ENCODE measurements at places on chromosomes 7 and 10.

- DNase-seq: no peak
Measured at GRCh38 chr10:73060738-73061635, 35.7 kb downstream of the P4HA1 start.

GRCh38 chr10:125130260-125130659 is 30.1 kb downstream of the CTBP2 start:
- DNase-seq: no peak

- DNase-seq: no peak
Measured at GRCh38 chr7:80047856-80048459, 86.7 kb upstream of the GNAI1 start.

GRCh38 chr7:97018126-97018601 is 6.5 kb downstream of the DLX5 start:
- DNase-seq: no peak

GRCh38 chr7:101582971-101583370 is 46.1 kb downstream of the MYL10 start:
- no peak for DNase-seq

GRCh38 chr7:74266191-74266963 is 12.2 kb upstream of the RFC2 start:
- DNase-seq: no peak

DNA sequence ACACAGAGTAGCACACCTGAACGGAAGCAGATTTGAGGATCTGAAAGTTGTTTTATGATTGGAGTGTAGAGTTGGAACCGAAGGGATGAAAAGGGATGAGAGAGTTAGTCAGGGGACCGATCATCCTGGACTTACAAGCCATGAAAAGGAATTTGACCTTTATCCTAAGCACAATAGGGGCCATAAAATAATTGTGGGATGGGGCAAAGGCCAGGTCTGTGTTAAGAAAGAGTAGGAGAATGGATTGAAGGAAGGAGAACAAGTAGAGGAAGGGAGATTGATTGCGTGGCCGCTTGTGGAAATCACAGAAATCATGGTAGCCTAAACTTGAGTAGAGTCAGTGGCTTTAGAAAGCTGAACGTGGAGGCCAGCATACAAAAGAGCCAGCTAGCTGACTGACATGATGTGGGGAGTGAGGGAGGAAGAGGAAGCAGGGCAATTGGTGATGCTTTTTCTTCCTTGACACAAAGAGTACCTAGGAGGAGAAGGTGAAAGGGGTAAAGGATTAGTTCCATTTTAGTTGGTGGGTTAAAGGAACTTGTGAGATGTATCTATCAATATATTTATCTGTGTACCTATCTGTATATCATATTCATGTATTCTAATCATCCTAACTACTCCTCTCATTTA is 67.1 kb upstream of the RPA3 start:
- DNase-seq: no peak

- DNase-seq: no peak
Measured at GRCh38 chr10:122461729-122462532, 578 bp downstream of the HTRA1 start.

DNA sequence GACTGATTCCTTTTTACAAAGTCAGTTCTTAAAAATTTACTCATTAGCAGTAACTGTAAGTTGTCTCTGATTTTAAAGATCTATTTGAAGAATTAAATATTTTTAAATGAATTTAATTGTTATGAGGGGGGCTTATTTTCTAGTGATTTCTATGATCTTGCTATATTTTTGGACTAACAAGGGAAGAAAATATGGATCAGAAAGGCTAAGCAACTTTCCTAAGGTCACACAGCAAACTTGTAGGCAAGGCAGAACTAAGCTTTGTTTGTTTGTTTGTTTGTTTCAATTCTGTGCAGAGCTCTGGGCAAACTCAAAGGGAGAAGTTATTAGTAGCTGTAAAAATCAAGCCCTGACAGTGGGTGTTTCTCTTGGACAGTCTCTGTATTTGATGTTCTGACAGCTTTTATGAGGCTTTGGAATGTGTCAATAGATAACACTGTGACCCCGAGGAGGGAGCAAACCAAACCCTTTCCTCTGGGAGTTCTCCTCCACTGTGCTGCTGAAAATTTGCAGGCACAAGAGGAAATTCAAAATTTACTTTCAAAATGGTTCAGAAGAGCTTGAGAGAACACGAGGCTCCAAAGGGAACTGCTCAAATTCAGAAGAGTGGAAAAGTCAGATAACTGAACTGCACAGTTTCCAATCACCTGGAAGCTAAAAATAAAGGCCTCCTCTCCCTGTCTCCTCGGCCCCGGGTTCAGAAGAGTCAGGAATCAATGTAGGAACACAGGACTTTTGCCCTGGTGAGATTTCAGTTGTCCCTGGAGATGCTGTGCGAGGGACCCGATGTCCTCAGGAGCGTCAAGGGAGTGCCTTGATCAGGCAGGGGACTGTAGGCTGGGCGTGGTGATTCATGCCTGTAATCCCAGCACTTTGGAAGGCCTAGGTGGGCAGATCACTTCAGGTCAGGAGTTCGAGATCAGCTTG is 325.7 kb downstream of the GATA3 start:
- DNase-seq: no peak

DNA sequence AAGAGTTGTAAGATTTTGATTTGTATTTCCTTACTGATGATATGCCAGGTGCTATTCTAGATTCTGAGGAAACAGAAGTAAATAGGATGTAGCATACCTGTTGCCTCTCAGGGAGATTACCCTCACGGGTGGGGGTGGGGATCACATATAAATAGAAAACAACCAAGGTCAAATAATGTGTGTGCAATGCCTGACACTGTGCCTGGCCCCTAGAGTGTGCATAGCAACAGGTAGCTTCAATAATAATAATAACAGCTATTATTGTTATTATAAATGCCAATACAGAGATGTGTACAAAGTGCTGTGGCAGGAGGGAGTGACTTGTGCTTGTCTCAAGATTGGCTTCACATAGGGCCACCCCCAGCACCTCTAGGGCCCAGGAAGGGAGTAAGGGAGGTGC is 24.0 kb downstream of the CNNM1 start:
- no peak for DNase-seq

- no peak for DNase-seq
Measured at GRCh38 chr7:123070702-123071286, 75.3 kb upstream of the TAS2R16 start.

DNA sequence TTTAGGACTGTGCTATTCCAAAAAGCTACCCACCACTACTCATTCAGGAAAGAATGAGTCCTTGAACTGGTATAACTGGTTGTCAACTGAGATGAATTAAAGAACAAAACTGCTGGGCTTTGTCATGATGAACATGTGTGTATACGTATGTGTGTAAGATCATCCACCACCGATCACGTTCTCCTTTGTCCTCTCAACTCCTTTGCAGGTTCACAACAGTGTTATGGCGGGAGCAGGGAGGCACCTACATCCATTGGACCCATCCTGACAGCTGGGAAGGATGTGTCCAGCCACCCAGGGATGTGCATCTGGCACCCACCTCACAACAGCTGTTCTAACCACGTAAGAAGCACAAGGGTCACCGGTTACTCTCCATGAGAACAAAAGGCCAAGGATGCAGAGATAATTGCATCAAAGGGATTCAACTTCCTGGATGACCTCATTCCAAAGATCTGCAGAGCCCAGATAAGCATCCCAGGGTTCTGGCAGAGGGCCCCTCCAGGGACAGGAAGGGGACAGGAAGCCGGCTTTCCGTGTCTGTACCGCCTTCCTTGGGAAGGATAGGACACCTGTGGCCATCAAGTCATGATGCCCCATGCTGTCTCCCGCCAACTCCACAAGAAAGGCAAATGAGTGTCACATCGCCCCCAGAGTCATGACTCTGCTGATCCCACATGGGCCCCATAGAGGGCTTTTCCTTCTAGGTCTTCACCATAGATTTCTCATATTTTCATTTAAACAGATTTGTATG is 66.1 kb downstream of the STEAP1B start:
- DNase-seq: no peak
